Activated CD4-positive, alpha-beta T cell treated with anti-CD3 and anti-CD28 coated beads, Interleukin-2, amount 50 U/mL, for 4 hours (primary cell): ENCODE measurements at places on chromosomes 4 and X.
A peak's percentile ranks its signal among the peaks of the same experiment; 100 is the strongest.

DNA sequence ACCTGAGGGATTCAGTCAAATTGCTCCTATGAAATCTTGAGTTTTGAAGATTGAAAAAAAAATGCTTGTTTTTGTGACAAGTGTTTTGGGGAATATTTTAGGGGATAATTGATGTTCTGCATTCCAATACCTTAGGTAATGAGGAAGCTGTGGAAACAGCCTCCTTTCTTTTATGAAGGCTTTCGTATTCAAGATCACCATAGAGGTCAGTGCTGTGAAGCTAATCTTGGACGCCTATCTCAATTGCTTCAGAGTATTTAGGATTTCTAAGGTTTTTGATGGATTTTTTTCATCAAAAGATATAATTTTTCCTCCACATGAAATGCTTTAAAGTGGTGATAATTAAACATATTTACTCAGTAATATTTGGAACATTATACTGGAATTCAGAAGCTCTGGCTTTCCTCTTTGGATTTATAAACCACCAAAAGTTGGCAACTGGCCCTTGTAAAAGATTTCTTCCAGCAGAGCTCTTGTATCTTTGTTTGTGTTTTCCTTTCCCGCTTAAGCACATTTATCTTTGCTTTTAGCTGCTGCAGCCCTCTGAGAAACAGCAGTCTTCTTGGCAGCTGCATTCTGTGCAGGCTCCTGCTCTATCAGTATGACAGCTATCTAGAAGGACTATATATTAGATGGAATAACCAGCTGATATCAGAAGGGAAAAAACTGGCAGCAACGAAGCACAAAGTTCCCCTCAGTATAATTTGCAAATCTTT is 63.7 kb downstream of the HMGB2 start:
- no peak for DNase-seq

DNA sequence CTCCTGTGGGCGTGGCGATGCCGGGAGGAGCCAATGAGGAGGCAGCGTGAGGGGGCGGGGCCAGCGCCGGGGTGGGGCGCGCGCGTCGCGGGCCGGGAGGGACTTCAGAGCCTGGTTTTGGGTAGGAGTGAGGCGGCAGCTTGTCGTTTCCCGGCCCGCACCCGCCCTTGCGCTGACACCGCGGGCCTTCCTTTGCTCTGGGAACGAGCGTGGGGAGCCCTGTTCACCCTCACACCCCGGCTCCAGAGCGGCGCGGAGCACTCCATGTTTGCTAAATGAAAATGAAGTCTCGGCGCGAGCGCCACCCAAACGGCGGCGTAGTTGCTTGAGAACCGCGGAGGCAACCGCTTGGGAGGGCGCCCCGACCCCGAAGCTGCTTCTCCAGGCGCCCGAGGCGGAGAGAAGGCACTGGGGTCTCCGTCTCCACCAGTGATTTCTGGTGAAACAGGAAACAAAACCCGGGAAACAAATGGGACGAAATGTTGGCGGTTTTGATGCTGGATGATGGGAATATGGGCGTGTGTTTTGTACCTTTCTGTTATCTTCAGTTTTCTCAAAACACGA is 497 bp upstream of the GRPEL1 start:
- DNase-seq, result no peak

- no peak for DNase-seq
These were observed 41.8 kb downstream of the INTS12 start for GRCh38 chr4:105666693-105667092.

GRCh38 chr4:170259631-170260153 is 169.9 kb upstream of the AADAT start:
- DNase-seq, result no peak

DNA sequence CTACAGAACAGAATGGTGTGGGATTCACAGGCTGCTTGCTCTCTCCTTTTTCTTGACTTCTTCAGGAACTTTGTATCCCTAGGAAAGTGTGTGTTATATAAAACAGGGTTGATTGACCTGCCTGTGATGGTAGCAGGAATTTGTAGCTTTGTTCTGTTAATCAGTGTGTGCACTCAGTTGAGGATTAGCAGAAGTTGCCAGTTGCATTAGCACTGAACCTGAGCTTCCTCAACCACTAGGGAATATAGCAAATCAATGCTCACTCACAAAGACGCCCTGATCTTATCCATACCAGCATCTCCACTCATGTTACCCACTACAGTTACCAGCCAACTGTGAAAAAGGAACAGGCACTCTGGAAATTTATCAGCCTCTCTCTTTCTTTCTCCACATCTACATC is 319.1 kb upstream of the EMCN start:
- DNase-seq, result no peak

DNA sequence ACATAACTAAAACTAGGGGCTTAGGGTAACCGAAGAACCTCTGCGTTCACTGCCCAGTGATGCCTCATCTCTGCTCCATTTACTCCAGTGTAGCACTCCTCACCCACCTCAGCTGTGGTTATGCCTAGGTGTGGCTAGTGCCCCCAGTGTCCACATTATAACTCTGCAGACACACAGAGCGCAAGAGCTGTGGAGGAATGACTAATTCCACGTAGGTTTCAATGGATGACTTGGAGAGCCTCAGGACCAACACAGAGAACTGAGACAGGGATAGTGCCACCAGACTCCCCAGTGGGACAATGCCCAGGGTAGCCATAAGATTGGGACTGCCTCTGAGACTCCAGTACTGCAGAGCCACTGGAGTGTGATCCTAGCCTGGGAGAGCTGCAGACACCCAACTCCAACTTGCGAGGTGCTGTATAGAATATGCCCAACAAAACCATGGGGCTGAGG is 542.4 kb upstream of the DIPK2B start:
- peak; percentile 15 for DNase-seq

GRCh38 chr4:72679666-72680065 is 110.6 kb upstream of the ADAMTS3 start:
- DNase-seq, result no peak

DNA sequence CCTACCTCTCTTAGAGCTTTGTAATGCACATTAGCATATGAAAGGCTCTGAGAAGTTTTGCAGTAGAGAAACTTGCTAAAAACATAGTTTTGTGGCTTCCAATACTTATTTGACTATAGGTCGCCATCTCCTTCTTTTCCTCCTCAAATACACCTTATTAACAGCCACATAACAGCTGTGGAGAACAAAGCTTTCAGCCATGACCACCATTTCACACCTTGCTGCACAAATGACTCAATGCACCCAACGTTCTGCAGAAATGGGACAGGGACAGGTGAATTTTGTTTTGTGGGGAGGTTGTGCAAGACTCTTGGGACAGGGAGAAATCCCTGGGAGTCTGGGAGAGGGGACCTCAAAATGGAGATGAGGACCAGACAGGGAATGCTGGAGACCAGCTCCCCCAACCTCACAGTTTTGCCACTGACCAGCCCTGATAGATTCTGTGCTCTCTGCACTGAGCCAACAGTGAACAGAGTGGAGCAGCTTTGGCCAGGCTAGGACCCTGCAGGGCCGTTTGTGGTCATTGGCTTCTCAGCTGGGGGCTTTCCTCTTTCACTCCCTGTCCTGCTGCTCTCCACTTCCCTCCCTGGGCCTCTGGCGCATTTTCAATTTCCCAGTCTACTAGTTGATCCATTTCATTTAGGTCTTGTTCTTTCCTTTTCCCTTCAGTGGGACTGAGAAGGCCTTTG is 16.6 kb downstream of the FRMPD3 start:
- no peak for DNase-seq

DNA sequence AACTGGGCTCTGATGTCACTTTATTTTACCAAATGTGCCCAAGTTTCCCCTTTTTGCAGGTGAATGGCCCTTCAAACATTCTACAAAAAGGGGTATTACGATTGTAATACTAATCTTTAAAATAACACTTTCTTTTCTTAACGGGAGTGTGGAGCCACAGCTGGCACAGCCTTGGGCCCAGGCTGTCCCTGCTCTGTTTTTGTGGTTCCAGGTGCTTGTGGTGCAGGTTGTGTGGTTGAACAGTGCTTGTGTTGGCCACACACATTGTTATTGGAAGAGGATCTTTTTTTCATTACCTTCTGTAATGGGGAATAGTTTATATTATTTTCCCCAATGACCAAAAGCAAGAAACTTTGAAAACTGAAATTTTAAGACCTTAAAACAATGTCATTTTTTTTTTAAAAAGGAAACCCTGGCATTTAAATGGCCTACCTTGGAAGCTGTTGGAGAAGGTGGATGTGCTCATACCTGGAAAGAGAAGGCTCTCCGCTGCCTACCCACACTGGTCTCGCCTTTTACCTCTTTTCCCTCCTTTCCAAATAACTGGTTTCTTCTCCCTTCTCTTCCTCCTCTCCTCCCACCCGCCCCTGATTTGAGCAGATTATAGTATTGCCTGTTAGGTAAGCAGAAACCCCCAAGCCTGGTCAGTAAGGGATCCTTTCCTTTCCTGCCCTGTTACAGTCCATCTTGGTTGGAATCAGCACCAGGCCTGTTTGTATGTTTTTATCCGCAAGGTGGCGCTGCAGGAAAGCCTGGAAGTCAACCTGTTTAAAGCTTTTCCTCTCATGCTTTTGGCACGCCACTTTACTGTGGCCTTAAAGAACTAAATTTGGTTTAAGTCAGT is 28.6 kb downstream of the HADH start:
- peak; percentile 84 for DNase-seq

DNA sequence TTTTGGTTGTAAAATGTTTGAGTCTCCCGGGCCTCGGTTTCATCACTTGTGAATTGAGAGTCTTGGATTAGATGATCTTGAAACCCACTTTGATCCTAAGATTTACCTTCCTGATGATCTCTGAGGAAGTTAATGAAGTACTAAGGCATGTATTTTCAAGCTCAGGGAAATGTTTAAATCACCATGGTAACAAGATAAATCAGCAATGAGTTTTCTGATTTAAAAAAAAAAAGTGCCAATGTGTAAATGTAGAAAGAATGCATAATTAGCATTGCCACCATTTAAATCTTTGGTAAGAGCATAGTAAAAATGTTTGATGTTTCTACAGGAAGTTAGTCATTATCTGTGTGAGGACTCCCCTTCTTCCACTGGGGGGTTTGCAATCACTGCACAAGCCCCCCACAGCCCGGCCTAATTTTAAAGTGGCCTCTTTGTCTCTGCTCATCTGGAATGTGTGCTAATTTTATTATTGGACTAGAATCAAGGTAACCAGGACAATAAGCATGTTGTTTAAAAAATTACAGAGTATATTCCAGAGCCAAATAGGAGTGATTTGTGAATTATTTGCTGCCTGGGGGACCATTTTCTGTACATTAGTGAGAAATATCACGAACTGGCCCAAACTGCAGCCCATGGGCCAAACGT is 93.6 kb downstream of the SLC34A2 start:
- DNase-seq, result no peak

- DNase-seq, result no peak
These were observed 148.7 kb downstream of the FSTL5 start for GRCh38 chr4:162015090-162015489.

DNA sequence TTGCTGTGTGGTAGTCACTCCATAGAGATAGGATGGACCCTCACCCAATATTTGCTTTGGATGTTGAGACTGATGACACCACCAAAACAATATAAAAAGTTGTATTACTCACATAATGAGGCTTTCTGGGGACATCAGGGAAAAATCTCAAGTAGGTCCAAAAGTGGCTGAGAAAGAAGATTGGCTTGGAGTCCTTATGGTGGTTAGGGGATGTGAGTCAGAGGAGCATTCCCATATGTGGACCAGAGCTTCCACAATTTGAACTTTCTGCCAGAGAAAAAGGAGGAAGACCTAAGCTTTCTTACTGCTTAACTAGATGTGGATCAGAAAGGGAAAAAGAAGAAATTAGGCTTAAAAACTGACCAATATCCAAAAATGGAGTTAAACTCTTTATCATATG is 460.5 kb downstream of the SH3BGRL start:
- no peak for DNase-seq

GRCh38 chr4:38109896-38110295 is 149.7 kb downstream of the PTTG2 start:
- no peak for DNase-seq

- DNase-seq, result no peak
These were observed 107.7 kb upstream of the BCOR start for GRCh38 chrX:40205471-40205870.

GRCh38 chrX:132565273-132565672 is 76.4 kb upstream of the MBNL3 start:
- DNase-seq, result no peak

GRCh38 chrX:33109858-33110257 is 101.5 kb downstream of the DMD start:
- DNase-seq, result no peak

DNA sequence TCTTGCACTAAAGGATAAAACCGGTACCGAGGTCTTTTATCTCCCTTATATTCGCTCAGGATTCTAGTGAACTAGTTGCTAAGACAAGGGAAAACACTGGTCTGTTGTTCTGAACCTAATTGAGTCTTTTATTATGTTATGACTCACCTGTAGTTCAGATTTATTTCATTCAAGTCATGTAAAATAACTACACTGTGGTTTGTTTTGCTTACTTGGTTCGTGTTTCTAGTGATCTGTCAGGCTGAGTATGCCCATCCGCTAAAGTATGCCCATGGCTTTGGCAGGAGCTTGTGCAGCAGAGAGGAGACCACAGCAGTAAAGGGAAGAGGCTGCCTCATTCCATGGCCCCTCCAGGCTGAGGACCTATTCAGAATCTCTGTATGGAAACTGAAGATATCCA is 126.1 kb downstream of the AFF1 start:
- DNase-seq, result no peak

DNA sequence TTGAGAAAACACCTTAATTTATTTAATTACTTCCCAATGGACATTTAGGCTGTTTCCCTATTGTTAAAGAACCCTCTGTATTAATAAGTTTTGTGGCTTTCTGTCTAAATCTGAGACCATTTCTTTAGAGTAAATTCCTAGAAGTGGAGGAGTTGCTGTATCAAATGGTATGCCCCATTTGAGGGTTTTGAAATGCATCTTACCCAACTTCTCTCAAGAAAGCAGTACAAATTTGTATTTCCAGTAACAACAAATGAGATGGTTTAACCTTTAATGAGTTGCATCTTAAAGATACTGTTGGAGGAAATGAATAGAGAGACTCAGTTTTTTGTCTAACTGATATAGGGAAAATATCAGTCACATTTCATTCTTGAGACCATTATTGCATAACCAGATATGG is 70.5 kb upstream of the CBLL2 start:
- DNase-seq, result no peak

- no peak for DNase-seq
These were observed 203.7 kb downstream of the BMPR1B start for GRCh38 chr4:94961420-94961819.

- no peak for DNase-seq
These were observed 21.2 kb downstream of the TMEM255A start for GRCh38 chrX:120290107-120290506.

DNA sequence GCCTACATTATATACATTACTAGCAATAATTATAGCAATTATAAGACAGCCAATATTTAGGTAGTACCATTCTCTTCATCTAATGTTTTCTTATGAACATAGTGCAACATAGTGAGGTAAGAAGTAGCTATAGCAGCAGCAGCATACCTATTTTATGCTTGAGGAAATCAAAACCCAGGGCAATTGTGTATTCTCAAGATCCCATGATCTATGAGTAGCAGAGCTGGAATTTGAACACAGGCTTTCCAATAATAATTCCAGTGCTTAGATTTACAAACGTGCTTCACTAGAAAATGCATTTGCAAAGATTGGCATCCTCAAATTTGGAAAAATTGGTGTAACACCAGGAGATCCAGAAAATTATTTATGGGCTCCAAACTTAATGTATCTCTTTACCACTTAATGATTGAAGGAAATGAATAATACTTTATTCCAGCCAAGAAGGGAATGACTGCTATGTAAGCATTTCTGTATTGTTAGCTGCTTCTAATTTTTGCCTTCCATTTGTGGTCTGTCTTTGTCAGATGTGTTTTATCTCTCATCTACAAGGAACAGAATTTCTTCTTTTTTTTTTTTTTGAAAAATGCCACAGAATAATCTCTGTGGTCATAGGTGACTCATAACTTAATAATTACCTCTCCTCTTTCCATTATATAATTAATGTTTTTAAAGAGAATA is 451.1 kb downstream of the ARAP2 start:
- no peak for DNase-seq
